ENCODE measurements at places on chromosomes 7 and 10.

DNA sequence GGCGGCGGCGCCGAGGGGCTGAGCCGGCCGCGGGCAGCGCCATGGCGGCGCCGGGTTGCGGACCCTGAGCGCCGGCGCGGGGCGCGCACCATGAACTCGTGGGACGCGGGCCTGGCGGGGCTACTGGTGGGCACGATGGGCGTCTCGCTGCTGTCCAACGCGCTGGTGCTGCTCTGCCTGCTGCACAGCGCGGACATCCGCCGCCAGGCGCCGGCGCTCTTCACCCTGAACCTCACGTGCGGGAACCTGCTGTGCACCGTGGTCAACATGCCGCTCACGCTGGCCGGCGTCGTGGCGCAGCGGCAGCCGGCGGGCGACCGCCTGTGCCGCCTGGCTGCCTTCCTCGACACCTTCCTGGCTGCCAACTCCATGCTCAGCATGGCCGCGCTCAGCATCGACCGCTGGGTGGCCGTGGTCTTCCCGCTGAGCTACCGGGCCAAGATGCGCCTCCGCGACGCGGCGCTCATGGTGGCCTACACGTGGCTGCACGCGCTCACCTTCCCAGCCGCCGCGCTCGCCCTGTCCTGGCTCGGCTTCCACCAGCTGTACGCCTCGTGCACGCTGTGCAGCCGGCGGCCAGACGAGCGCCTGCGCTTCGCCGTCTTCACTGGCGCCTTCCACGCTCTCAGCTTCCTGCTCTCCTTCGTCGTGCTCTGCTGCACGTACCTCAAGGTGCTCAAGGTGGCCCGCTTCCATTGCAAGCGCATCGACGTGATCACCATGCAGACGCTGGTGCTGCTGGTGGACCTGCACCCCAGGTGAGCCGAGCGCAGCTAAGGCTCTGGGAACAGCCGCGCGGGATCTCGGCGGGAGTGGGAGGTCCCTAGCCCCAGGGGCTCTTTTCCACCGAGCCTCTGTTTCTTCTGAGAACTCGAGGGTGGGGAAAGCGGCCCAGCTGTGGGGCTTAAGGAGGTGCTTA, at the start of gene GPR26:
Gene GPR26 (plus strand): TSS at position 38 of the 919 bp plus-strand sequence. CDS start 53 bp downstream, at position 91.
- no peak for DNase-seq

GRCh38 chr10:88194041-88194887, 330.8 kb downstream of the PTEN start:
- DNase-seq = peak; percentile 63

- no peak for DNase-seq
Observed at GRCh38 chr10:76981251-76981650, 656.4 kb downstream of the KCNMA1 start.

DNA sequence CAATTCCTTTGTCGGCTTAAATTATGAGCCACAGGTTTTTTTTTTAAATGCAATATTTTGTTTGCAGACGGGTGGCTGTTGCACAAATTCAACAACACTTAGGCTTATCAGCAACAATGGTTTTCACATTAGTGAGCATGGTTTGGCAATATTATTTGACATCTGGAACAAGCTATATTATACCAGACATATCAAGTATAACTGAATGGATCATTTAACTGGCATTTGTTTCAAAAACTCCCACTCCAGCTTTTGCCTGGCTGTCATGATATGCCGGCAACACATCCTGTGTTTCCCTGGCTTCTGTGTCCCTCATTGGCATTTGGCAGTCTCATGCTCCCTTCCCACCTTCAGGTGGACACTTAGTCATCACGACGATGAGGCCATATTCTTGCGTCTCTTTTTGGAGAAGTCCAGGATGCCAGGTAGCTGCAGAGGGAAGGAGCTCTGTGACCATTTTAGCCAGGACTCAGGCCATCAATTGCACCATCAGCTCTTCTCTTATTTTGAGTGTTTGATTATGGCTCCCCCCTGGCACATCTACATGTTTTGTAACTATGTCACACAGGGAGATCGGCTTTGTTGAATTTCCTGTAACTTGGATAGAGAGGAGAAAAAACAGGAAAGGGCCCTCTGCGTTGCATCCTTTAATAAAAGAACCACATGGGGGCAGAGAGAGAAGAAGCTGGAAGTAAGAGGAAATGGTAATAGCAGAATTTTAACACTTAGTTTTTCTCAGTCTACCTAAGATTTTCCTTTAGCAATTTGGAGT, 413.9 kb downstream of the LRMDA start:
- no peak for DNase-seq

DNA sequence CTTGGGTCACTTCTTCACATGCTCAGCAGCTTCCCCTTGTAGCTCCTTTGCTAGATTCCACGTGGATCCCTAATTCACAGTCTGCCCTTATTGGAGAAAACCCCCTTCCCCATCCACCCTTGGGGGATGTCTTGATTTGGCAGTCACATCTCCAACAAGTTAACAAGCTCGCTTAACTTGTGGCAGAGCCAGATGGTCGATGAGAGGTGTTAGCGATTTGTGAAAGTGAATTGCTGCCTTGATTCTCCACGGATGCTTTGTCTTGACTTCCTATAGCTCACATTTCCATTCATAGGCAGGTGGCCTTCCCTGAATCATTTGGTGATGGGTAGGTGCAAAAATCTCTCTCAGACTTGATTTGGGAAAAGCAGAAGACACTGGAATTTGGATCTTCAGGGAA, 387.9 kb downstream of the TCERG1L start:
- DNase-seq = no peak

Measured in CD4-positive, alpha-beta T cell treated with Interleukin-4 for 1 hour (primary cell).